ENCODE measurements at places on chromosomes 11 and 22.
A peak's percentile ranks its signal among the peaks of the same experiment; 100 is the strongest.

DNA sequence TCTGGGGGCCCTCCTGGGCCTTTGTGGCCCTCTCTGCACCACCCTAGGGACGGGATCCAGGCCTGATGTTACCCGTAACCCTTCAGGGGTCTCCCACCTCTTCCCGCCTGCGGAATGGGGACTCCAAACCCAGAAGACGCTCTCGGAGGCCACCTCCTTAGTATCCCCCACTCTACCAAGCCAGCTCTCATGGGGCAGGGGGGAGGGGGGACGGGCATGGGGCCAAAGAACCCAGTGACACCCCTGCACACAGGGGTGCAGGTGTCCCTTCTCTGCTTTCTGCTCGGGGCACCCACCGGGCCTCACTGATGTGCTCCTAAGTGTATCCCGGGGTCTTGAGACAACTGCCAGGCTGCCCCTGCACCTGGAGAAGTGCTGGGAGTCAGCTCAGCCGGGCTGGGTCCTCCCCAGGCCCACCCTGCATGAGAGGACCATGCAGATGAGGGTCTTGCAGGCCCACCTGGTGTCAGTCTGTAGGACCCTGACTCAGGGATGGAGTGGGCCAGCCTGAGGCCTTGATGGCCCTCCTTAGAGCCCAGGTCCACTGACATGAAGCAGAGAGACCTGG lies 176.9 kb downstream of the IGLL1 start:
- no peak for DNase-seq

- no peak for DNase-seq
Measured at GRCh38 chr11:13105237-13105844, 96.2 kb downstream of the RASSF10 start.

DNA sequence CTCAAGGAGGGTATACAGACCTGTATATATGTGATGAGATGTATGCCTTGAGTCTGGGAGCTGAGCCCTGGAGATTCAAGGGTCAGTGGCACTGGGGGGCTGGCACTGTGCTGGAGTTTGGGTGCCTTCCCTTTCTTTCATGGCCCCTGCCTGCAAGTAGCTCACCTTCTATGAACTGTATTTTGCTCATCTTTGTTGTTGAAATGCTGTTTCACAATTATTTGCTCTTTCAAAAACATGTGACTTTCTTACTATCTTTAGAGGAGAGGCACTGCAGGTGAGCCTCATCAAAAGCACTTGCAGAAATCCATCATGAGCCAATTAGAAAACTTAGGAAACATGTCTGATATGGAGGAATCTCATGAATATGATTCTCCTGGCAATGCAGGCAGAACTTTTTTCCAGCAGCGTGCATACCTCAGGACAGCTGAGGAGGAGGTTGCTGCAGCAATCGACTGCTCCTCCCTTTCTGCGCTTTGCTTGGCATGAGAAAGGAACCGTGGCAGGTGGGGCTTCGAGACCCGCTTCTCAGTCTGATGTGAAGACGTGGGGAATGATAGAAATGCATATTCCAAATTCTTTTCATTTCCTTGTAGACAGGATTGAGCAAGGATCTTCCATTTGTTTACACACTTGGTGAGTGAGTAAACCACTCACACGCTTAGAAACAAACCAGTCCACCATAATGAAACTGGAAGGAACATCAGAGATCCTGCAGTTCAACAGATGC lies 178.4 kb upstream of the E2F8 start:
- no peak for DNase-seq

GRCh38 chr22:38727123-38727522 lies 21.4 kb downstream of the GTPBP1 start:
- no peak for DNase-seq

DNA sequence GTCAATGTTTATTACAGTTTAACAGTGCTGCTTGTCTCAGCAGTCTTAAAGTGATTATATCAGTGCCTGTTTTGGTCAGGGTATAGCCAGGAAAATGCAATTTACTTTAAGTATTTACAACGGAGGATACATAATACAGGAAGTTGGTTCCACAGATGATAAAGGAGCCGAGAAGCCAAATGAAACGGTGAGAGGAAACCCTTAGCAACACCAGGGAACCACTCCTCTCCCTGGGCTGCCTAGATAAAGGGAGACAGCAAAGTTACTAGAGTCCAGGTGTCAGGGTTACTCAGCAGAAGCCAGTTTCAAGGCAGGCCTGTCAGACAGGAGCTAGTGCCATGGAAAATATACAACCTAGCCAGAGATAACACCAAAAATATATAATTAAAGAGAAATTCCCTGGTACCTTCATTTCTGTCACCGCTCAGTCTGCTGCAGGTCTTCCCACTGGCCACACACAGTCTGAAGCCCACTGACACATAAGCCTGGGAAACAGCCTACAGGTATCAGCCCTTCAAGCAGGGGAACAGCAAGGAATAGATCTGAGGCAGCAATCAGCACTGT lies 55.5 kb downstream of the FAM76B start:
- DNase-seq, result no peak

GRCh38 chr11:115590254-115590653 lies 86.0 kb upstream of the CADM1 start:
- no peak for DNase-seq

DNA sequence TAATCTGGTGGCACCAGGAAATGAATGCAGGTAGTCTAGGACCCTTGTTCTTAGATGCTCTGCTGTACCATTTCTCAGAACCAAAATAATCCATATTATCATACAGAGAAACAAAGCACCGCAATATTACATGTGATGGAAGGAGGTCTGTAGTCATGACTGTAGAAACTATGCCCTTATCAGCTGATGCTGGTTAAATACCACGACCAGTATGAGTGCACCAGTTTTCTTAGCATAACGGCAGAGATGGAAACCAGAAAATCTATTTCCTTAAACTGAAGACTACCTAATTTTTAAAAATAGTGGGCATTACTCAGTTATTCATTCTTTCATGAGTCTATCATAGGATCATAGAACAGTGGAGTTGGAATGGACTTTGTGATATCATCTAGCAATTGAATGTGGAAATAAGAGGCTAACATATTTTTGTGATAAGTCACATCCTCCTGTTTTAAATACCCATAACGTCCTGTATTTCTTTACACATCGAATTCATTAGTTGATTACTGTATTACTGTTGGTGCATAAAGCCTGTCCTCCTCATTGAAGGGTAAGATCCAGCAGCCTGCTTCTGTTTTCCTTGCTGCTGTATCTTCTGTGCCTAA lies 15.1 kb downstream of the JHY start:
- no peak for DNase-seq

GRCh38 chr11:122209619-122210366 lies 93.8 kb upstream of the BLID start:
- DNase-seq, result no peak

GRCh38 chr22:38901111-38901641 lies 29.2 kb upstream of the CBX6 start:
- DNase-seq, result no peak

DNA sequence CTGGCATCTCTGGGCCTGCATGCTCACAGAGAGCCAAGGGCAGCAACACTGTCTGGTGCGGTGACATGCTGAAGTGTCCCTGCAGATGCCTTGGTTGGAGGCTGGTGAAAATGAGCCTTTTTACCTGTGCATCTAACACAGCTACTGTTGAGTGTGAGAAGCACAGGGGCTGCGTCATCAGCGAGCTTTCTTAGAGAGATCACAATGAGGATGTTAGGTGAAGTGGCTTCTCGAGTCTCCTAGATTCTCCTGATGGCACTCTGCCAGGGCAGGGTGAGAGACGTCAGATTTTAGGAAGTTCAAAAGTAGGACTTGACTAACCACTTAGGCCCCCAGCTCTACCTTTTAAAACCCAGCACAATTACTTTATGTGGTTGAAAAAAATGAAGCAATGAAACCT lies 3.6 kb upstream of the SLC15A3 start:
- DNase-seq, result no peak

DNA sequence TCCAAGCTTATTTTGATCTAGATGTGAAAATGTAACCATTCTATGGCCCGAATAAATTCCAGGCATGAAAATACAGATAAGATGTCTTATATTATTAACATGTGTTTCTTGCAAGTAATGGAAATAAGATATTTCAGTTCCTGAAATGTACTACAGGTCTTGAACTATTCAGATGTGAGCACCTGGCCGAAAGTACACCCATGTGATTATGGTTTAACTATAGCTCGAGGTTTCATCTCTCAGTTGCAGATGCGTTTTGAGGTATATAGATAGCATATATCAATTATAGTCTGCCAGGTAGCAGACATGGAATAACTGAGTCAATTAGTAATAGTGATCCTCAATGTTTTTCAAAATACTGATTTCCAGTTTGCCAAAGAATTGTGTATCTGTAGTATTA lies 68.3 kb downstream of the DDIAS start:
- no peak for DNase-seq

- no peak for DNase-seq
Measured at GRCh38 chr11:69640260-69640994, 529 bp upstream of the CCND1 start.

- no peak for DNase-seq
Measured at GRCh38 chr11:85603220-85603619, 23.9 kb downstream of the DLG2 start.

DNA sequence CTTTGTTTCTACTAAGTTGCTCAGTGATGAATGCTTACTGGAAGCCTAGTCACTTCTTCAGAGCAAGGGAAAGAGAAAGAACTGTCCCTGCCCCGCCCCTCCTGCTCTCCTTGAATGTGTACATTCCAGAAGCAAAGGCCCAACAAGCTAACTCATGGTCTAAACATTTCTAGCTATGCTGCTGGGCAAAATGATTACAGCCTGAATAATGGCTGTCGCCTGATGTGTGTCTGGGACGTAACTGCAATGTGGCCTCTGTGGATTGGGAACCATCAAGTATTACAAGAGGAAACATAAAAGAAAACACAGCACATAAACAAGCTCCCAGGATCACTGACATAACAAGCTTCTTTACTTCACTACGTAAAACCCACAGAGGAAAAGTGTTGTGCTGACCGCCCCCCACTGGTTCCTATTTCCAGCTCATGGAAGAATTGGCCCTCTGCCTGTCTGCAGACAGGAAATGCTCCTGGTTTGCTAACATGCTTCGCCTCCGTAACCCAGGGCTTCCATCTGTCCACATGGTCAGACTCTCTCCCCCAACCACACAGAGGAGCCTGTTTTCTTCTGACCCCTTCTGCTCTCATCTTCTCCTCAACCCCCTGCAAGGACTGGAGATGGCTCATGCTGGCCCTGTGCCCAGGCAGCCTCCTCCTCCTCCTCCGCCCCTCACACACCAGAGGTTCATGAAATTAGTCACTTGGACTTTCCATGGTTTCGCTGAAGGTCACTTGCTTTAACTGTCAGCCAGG lies 187.2 kb downstream of the MAML2 start:
- DNase-seq, result peak; percentile 98

GRCh38 chr11:398826-399225 lies 4.8 kb downstream of the PKP3 start:
- DNase-seq, result no peak

DNA sequence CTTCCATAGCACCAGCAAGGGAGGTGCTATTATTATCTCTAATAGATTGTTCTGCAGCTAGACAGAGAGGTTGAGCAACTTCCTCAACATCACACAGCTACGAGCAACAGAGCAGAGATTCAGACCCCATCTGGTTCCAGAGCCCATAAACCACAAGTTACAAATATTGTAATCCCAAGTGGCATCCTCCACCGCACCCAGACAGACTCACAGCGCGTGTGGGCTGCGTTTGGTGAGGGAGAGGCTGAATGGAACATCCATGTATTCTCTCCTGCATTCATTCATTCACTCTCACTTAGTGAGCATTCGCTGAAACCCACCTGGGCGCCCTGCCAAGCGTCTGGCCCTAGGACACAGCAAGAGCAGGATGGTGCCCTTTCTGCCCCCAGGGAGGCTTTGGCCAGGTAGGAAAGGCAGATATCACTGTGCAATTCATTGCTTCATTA lies 33.5 kb downstream of the LIF start:
- no peak for DNase-seq

GRCh38 chr11:36098853-36099375 lies 155.1 kb downstream of the LDLRAD3 start:
- DNase-seq, result no peak

DNA sequence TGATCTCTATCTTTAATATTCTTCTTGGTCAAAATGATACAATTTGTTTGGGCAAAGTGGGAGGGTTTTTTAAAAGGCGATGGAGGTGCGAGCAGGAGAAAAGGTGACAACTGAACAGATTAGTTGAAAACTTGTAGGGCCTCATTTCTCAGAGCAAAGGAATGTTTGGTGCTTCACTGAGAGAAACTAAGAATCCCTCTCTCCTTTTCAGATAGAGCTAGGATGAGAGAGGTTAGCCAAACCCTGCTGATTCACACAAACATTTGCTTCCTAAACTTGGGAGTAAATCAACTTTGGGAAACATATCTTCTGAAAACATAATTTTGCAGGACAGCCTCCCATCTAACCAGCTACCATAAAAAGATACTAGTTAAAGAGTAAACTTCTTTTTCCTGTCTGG lies 57.0 kb downstream of the PHF21A start:
- DNase-seq, result no peak

- DNase-seq, result no peak
Measured at GRCh38 chr11:95996621-95997235, 72.8 kb upstream of the MTMR2 start.

GRCh38 chr11:96246718-96247552 lies 96.1 kb downstream of the MAML2 start:
- DNase-seq, result no peak

DNA sequence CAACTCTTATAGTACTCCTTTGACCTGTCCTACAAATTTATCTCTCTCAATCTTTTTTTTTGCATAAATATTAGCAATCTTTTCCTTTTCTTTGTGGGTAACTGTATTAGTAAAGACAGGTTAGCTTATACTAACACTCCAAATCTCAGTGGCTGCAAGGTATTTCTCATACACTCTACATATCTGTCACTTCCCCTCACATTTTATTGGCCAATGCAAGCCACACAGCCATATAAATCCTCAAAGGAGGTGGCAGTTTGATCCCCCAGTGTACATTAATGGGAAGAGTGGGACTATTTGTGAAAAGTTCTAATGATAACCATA lies 42.6 kb upstream of the EED start:
- DNase-seq, result no peak

- DNase-seq, result no peak
Measured at GRCh38 chr11:69292221-69292648, 1.7 kb upstream of the MYEOV start.

GRCh38 chr11:58193391-58193790 lies 4.5 kb downstream of the OR9Q2 start:
- DNase-seq, result no peak

DNA sequence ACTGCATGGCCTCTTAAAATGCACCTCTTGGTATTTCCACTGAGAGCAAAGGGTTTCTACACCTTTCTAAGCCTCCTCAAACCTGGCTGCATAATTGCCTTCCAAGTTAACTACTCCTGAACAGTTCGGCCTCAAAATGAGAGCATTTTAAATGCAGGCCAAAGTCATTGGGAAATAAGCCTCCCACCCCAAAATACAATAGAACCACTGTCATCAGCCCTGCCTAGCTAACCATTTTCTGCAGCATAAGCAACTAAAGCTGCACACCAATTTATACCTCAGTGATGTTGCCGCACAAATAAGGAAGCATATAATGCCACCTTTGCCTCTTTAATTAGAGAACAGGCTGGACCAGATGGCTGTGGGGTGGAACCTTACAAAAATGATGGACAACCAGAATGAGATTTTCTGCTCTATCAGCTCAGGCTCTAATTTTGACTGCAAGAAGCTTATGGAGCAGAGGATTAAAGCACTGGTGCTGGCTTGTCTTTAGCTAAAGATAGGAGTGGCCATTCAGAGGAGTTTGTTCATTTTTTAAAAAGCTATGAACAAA lies 4.3 kb downstream of the TOB2 start:
- DNase-seq, result no peak

- peak; percentile 29 for DNase-seq
Measured at GRCh38 chr22:20203552-20204201, 52.8 kb upstream of the CCDC188 start.

Measured in HFF-Myc (cell line).